ENCODE measurements at places on chromosomes 6 and 20.
A peak's percentile ranks its signal among the peaks of the same experiment; 100 is the strongest.

DNA sequence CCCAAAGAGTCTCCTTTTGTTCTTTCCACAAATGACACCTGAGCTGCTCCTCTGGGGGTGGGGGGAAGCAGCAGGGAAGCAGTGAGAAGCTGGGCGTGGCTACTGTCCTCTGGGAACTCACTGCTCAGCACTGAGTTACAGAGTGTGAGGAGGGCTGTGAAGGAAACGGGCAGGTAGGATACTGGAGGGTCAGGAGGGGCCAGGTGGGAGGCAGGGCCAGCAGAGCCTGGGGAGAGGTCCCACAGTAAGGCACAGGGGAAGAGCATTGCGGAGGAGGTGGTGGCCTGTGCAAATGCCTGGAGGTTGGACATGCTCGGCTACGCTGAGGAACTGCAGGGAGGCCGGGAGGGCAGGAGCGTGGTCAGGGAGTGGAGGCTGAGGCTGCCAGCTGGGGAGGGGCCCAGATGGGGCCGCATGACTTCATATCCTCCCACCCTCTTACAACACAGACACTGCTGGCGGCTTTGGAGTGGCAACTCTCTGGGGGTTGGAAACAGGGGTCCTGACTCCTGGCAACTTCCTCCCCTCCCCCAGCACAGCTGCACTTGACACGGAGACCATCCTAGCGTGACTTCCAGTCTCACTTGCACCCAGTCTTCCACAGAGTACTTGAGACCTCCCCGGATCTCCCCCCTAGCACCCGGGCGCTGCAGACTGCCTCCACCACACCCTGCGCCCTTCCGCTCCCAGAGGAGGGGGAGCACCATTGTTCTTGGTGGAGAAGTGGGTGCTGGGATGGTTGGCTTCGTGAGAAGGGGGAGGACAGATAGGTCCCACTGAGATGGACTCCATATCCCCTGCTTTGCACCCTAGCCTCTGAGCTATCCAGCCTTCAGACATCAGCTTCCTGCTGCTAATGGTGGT, 34.2 kb downstream of the RBM38 start:
- DNase-seq, result no peak

- no peak for DNase-seq
Observed at GRCh38 chr6:1013656-1014430, 298.1 kb upstream of the FOXQ1 start.

GRCh38 chr6:109187399-109188114, 92.2 kb downstream of the CEP57L1 start:
- DNase-seq, result peak; percentile 50

DNA sequence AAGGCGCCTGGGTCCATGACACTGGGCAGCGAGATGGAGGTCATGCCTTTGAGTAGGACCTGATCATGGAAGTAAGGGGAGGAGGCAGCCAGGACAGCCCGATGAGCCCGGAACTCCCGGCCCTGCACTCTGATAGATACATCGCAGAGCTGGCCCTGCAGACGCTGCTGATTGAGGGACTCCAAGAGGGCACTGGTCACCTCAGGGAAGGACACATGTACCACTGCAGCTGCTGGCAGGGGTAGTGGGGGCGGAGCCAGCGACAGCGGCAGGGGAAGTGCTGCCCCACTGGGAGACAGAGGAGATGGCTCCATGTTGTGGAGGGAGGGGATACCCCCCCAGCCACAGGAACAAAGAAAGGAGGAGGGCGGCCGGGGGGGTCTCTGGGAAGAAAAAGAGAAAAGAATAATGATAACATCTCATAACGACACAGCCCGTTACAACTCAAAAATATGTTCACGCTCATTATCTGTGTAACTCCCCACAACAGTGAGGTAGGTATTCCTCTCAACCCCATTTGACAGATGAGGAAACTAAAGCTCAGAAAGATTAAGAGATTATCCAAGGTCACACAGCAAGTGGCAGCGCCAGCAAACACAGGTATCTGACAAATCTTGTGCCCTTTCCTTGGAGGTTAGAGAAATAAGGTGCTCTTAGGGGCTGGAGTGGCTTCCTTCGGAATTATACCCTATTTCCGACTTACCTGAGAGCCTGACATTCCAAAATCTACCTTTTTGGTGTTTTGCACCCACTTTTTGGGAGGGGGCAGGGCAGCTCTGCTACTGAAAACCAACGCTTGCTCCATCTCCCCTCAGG, 733 bp downstream of the ZBTB22 start:
- no peak for DNase-seq

- DNase-seq, result no peak
Observed at GRCh38 chr20:4502756-4503155, 219.0 kb upstream of the PRND start.

GRCh38 chr6:133132466-133132971, 108.6 kb upstream of the EYA4 start:
- no peak for DNase-seq

GRCh38 chr20:6679086-6679485, 88.4 kb upstream of the BMP2 start:
- DNase-seq, result no peak

DNA sequence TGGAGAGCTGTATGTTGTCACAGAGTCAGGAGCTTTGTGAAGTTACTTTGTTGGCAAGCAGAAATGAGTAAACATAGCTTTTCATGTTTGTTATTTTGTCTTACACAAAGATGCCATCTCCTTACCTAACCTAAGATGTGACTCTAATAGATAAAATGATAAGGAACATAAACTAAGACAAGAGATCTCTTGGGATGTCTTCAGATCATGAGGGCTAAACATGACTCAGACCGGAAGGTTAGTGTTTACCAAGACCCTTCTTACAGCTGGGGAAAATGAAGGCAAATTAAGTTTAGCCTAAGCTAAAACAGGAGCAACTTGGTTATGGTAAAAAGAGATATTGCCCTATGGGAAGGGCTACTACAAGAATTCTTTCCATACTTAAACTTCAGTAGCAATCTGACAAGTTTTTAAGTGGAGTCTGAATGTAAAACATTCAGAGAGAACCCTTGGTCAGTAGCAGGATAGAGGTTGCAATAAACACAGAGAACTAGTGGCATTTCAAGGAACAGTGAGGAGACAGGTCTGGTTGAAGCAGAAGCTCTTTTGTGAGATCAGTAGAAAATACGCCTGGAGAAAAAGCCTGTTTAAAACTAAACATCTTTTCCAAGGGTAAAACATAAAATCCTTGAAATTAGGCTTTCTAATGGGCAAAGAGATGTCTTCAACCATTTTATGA, 29.9 kb downstream of the SGK1 start:
- no peak for DNase-seq

GRCh38 chr6:31122791-31123706, 2.8 kb upstream of the CDSN start:
- no peak for DNase-seq

DNA sequence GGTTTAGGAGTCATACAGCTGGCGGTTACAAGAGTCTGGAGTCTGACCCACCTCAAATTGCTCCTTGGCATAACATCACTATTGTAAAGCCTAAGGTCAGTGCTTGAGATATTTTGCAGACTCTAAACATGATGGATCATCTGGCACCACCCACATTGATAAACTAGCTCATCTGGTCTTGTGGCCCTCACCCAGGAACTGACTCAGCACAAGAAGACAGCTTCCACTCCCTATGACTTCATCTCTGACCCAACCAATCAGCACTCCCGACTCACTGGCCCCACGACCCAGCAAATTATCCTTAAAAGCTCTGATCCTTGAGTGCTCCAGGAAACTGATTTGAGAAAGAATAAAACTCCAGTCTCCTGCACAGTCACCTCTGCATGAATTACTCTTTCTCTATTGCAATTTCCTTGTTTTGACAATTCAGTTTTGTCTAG, 115.9 kb downstream of the CD24 start:
- DNase-seq, result no peak

DNA sequence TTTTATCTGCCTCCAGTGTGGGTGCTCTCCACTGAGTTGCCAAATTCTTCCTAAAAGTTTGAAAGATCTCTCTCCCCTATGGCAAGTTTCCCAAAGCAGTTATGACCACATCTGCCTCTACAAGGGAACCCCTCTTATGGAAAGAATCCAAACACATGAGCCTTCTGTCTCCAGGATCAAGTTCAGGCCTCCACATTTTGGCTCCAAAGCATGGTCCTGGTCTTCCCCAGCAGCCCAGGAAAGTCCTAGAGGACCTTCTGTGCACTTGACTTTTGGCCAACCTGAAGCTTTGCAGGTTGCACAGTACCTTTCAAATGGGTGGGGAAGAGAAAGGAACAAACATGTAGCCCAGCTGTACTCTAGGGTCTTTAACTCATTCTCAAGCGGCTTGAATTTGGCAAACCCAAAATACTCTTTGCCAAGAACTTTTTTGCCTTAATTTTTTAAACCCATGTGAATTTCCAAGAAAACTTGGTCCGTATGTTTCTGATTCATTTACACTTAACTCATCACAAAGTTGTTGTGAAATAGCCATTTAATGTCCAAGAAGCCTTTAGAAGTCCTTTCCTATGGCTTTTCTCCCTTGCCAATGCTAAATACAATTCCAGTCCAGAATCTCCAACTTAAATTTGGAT, 240.1 kb upstream of the TBX18 start:
- no peak for DNase-seq

DNA sequence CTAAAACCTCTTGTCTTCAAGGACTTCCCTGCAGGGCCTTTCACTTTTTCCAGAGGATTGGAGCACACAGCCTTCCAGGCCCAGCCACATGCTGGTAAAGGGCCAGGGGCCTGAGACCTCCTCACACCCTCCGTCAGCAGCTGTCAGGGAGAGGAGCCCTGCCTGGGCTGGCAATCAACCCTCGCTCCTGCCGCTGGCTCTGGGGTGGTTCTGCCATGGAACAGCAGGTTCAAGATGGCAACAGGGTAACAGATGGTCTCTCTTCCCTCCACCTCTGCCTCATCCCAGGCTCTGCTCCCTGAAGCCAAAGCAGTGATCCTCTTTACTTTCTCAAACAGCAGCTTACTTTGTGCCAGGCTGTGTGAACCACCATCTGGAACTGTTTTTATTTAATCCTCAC, 23.8 kb downstream of the PCNA start:
- DNase-seq, result no peak

DNA sequence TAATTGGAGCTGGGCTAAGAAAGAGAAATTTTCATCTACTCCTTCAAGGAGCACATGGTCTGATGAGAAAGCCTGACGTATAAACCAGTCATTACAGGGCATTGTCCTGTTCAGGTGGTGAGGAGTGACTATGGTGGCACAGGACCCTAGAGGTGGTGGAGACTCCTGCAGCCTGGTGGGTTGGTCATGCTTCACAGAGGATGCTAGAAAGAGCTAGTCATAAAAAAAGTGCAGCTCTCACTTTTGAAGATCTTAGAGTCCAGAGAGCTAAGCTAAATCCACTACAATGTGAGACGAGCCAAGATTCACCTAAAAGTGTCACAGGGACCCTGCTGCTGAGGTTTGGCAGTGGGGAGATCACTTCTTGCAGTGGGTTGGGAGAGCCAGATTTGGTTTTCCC, 9.8 kb upstream of the ZNF831 start:
- DNase-seq, result no peak

GRCh38 chr20:14418376-14418775, 81.0 kb upstream of the FLRT3 start:
- no peak for DNase-seq

All from memory B cell (primary cell).